ENCODE measurements at places on chromosomes 3 and 15.
A peak's percentile ranks its signal among the peaks of the same experiment; 100 is the strongest.

GRCh38 chr3:14652-15051 lies 181.9 kb upstream of the CHL1 start:
- no peak for DNase-seq

DNA sequence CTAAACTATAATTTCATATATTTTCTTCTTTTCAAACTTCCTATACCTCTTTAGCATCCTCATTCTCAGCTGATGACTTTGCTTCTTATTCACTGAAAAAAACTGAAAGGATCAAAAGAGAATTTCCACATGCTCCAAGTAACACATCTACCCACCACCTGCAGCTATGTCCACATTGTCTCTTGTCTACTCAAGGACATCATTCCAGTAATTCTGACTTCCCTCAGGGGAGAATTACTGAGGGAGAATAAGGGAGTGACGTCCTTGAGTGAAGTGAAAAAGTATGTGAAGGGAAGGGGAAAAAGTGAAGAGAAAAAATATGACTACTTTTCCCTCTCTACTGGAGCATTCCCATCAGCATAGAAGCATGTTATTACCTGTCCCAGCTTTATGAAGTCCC lies 32.6 kb downstream of the ETFA start:
- no peak for DNase-seq

GRCh38 chr3:105715372-105715771 lies 153.4 kb downstream of the CBLB start:
- DNase-seq, result no peak

- DNase-seq, result no peak
Observed at GRCh38 chr3:81268526-81268925, 492.9 kb downstream of the GBE1 start.

DNA sequence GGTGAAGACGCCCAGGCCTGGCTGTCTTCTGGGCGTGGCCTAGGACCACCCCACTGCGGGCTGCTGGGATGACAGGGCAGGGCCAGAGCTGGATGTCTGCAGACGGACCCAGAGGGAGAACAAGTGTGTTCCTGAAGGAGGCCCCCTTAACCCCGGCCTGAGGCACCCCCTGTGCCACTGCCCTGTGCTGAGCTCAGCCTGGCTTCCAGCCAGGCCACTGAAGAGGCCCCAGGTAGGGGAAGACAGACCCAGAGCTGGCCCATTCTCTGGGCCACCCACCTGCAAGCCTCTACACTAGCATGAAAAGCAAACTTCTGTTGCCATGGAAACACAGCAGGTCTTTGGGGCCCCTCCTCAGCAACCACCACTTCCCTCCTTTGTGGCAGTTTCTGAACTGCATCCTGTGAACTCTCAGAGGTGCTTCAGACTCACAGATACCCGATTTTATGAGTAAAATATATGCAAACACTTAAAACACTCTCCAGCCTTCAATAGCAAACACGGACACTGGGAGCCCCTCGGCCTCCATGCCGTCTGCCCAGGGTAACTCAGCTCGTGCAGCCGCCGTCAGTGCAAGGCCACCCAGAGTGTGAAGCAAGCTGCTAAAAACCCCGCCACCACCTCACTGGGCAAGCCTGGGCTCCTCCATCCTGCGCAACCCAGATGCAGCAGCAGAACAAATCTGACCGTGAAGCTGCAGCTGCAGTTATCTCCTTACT lies 42.5 kb downstream of the CMTM6 start:
- no peak for DNase-seq

- no peak for DNase-seq
Observed at GRCh38 chr3:196979545-196979944, 10.9 kb upstream of the PIGZ start.

DNA sequence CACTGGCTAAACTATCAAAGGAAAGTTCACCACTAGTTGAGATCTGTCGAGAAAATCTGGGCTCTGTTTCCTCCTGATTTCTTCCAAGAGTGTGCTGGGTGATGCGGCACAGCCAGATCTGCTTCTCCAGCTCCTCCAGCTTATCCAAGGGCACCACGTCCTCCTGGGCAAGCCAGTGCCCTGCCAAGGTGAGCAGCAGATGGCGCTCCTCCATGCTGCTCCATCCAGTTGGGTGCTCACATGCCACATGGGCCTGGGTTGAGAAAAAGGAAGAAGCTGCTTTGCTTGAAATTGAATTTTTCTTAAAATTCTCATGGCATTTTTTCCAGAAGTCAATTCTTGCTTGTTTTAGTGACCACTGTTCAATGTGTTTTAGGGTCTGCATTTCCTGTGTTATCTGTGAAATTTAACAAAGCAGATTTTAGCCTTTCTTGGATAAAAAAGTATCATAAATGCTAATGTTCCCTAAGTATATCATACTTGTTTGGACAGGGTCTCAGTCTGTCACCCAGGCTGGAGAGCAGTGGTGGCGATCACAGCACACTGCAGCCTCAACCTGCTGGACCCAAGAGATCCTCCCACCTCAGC lies 47.3 kb downstream of the EIF3J start:
- peak; percentile 24 for DNase-seq

- DNase-seq, result no peak
Observed at GRCh38 chr15:27933562-27933961, 165.6 kb downstream of the OCA2 start.

DNA sequence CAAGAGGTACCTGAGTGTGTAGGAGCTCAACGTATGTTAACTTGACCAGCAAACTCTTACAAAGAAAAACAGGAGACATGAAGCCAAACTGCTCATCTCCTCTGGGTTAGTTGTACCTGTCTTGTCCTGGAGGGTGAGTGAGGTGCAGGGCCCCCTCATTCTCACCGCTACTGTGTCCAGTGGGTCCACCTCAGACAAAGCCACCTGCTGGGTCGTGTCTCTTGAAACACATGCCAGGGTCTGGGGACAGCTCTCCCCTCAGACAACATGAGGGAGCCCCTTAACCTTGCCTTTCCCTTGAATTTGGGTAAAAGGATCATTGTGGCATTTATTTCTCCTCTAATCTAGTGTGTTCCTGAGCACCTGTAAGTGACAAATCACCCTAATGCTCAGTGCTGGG lies 185.6 kb downstream of the TLE3 start:
- no peak for DNase-seq

Data from stimulated activated CD4-positive, alpha-beta T cell treated with anti-CD3 and anti-CD28 coated beads, Interleukin-1b, Interleukin-23, amount 100 ng/mL, for 1 hour (primary cell).